ENCODE measurements at places on chromosomes 16 and 17.

DNA sequence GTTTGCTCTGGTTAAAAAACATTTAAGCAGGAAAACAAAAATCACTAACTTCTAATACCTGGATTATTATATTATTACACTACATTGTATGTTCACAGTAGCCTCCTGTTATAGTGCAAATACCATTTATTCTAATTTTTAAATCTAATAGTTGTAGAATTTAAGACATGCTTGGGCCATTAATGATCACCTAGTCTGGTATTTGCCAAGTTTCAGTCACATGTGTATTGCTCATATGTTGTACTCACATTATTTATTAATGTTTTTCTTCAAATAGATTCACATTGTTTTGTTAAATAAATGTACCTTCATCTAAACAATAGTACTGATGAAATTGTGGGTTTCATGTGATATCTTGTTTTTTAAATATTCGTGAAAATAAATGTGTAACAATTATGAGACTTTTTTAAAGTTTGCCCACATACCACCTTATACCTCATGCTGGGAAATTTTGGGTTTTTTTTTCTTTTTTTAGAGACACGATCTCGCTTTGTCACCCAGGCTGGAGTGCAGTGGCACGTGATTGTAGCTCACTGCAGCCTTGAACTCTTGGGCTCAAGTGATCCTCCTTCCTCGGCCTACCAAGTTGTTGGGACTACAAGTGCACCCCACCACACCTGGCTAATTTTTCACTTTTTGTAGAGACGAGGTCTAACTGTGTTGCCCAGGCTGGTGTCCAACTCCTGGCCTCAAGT is 5.9 kb downstream of the ZNF771 start:
- DNase-seq, result no peak

DNA sequence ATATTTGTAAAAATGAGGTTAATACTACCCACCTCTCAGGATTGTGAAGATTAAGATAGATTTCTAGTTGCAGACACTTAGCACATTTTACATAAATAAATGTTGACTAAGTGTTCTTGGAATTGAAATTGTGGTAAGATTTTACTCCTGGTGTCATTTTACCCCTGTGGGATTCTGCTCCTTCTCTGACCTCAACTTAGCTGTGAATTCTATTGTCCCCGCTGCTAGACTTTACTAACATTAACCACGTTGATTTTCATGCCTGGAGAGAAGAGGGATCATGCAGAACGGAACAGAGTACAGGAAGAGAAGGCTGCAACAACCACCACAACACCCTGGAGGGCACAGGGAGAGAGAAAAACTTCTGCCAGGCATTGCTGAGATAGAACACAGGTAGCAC is 2.1 kb upstream of the TOM1L1 start:
- DNase-seq, result no peak

- no peak for DNase-seq
Observed at GRCh38 chr17:81278831-81279230, 16.3 kb downstream of the SLC38A10 start.

DNA sequence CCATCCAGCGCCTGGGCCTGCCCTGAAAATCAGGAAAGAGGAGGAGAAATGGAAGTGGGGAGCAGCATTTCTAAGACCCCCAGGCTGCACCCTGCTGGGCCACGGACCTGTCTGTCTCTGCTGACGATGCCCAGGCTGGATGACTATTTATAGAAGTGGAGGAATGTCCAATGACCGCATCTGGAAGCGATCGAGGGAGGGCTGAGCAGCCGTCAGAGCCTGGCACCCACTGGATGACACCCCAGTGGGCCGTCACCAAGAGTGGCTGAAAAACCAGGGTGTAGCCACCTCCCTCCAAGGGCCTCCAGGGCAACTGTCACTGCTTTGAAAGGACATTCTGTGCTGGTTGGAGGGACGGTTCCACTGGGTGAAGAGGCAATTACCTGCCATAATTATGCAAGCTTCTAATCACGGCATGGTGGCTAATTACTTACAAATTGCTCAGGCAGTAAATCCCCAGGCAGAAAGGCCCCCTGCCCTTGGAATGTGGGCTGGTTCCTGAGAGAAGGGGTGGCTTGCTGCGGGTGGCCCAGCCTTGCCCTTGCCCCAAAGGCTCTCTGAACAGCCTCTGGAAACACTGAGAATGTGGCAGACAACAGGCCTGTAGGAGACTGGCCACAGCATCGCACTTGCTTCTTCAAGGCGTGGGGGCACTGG is 332.1 kb downstream of the C16orf95 start:
- DNase-seq, result no peak

DNA sequence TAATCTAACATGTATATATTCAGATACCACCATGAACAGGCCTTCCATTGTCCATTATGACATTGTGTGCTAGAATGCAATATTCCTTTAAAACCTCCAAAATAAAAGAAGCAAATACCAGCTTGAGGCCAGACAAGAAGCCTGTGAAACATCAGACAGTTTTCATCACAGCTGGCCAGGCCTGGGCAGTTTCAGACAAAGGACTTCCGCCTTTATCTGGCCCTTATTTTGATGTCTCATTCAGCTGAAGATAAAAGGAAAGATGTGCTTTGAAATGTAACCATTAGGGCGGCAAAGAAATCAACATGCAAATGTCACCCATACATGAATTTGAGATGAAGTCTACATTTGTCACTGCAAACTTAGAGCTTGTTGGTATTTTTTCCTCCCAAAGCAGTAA is 737.5 kb downstream of the KCNJ2 start:
- no peak for DNase-seq

Data from memory B cell (primary cell).